ENCODE measurements at places on chromosomes 2 and 18.

- DNase-seq = no peak
Observed at GRCh38 chr2:176002688-176003210, 682 bp upstream of the LNPK start.

DNA sequence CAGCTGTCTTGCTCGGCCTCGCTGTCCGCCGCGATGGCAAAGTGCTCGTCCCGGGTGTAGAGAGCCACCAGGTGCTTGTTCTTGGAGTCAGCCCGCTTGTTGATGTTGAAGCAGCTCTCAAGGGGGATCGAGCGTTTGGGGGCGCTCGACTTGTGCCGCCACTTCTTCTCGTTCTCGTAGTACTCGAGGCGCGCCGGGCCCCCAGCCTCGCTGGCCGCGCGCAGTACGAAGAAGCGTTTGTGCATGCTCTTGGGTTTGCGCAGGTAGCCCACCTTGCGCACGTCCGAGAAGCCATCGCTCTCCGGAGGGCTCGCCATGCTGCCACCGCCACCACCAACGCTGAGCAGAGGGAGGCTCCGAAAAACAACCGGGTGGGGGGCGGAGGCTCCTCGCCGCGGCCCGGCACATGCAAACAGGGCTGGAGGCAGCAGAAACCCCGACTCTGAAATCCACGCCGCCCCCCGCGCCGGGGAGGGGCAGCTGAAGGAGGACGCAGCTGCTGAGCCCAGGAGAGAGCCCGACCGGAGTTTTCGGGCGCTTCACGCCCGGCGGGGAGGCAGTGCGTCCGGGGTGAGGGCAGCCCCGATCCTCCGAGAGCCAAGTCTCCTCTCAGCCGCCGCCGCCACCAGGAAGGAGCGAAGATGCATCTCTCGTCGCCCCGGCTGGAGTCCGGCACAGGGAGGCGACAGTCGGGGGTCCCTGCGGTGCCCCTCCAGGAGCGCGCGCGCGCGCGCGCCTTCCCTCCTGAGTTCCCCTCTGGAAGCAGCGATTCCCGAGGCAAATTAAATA is 1.0 kb downstream of the IRS1 start:
- DNase-seq = peak; percentile 44

DNA sequence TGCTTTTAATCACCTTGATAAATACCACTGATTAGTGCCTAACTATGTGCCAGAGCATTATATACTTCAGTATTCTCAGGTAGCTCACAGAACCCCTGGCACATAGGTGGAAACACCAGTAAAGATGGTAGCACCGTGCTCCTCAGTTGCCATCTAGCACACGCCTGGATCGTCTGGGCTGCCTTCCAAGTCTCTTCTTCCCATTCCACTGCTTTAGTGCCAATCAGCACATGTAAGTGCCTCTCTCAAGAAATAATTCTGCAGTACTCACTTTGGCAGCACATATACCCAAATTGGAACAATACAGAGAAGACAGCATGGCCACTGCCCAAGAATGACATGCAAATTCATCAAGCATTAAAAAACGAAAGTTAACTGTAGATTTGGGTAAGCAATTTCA is 13.0 kb downstream of the POLR2D start:
- no peak for DNase-seq

- no peak for DNase-seq
Observed at GRCh38 chr18:48732767-48733424, 194.1 kb downstream of the CTIF start.

DNA sequence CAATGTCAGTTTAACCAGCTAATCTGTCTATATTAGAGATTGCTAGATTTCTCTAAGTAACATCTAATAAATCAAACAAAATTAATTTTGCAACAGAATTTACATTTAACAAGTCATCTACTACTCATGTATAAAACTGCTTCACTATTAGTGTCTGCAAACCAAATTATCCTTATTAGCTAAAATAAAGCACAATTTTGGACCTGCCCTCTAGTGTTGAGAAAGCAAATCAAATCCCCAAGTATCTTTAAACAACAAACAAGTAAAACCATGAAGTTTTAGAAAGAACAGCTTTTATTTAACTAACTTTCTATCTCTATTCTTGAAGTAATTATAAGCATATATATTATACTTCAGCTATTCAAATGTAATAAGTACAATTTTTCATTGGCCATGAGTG is 113.1 kb upstream of the SP3 start:
- peak; percentile 9 for DNase-seq

- no peak for DNase-seq
Observed at GRCh38 chr2:46803547-46803878, 112.1 kb downstream of the MCFD2 start.

- no peak for DNase-seq
Observed at GRCh38 chr2:196108604-196109003, 40.0 kb upstream of the DNAH7 start.

GRCh38 chr2:191813943-191814342 is 32.9 kb downstream of the CAVIN2 start:
- DNase-seq = no peak

Measured in CD4-positive, alpha-beta T cell treated with Interleukin-4 for 1 hour (primary cell).